ENCODE measurements at places on chromosomes 11 and 22. TPM values are rescaled to one million over a fixed set of nuclear protein-coding genes. Genes with fewer than 3 reads are reported as not detected.

Gene RASL10A
- 2.6 TPM for total RNA-seq

Gene PLA2G3
- total RNA-seq: not detected

Gene FAR1
- total RNA-seq: 60.4 TPM

Gene RIMBP3C
- 0.90 TPM for total RNA-seq

Gene OR6A2
- 0.15 TPM for total RNA-seq

Gene MS4A7
- 0.23 TPM for total RNA-seq

Gene ZNF215
- 12.8 TPM for total RNA-seq

DNA sequence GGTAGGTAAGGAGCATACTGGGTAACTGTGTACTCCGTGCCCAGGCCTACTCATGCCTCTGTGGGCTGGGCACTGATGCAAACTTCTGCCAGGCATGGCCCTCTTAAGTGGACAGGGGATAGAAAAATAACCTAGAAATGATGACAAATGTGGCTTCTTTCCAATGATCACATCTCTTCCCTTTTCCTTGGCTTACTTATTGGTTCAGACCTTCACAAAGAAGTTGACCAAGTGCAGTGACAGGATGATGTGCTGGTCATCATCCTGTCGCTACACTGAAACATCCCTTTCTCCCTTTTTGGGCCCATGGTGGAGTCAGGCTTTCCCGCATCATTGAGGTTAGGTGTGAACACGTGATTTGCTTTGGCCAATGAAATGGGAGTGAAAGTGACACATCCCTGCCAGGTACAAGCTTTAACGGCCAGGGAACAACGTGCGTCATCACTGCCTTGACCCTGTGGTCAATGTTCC, 31.8 kb upstream of the APOBEC3A start:
- H3K4me3 ChIP-seq: no peak overlapping the region
- H3K27ac ChIP-seq: peak overlapping the region; percentile 80
- no peak for DNase-seq
- peaks cover 20% of the 10 kb centered on the region for H3K4me1 ChIP-seq

- H3K27ac ChIP-seq: peak overlapping the region; percentile 65
- peaks cover 10% of the 10 kb centered on the region for H3K4me1 ChIP-seq
- no peak for DNase-seq
- H3K36me3 ChIP-seq: no peaks in the 10 kb centered on the region
These were observed 953 bp downstream of the ATG16L2 start for GRCh38 chr11:72815110-72815618.

DNA sequence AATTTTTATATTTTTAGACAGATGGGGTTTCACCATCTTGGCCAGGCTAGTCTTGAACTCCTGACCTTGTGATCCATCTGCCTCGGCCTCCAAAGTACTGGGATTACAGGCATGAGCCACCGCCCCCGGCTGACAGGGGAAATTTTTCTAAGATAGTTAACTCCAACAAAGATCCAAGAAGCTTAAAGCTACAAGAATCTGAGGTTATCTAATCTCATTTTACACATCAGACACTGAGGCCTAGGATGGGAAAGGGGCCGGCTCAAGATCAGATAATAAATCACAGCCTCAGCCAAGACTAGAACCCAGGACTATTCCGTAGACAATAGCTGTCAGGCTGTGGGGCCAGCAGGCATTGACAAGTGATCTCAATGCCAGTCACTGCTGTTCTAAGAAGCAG, 94.0 kb downstream of the AMBRA1 start:
- no peaks in the 10 kb centered on the region for H3K36me3 ChIP-seq
- no peaks in the 10 kb centered on the region for H3K4me1 ChIP-seq
- no peaks in the 10 kb centered on the region for H3K27me3 ChIP-seq
- H3K27ac ChIP-seq: no peak overlapping the region

- H3K27me3 ChIP-seq: no peaks in the 10 kb centered on the region
- no peak overlapping the region for H3K4me3 ChIP-seq
- no peak for DNase-seq
- no peak overlapping the region for H3K27ac ChIP-seq
- H3K36me3 ChIP-seq: no peaks in the 10 kb centered on the region
These were observed 10.0 kb downstream of the MED15 start for GRCh38 chr22:20517422-20517821.

DNA sequence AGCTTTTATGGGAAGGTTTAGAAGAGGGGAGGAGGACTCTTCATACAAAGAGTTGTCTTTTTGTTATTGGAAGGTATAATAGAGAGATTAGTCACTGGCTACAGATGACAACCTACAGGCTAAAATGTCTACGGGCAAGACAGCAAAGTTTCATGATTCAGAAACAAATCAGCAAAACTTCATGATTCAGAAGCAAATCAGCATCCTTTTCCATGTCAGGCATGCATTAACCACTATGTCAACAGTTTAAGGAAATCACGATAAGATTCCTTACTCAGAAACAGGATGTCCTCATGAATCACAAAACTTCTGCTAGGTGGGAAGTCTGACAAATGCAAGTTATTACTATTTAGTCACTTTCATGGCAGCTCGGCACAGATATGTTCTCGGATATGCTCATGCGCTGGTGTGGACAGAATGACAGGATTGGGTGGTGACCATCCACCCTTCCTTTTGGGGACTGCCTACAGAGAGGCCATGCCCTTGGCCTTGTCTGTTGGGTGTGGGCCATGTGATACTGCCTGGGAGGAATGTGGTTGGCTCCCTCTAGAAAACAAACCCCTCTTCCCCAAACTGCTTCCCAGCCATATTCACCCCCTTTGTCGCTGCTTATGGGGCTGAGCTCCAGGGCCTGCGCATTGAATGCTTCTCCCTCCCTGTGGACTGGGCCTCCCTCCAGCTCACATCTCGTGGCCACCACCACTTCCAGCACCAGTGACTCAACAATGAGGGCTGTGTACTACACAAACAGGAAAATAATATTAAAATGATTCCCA, 10.1 kb downstream of the C11orf91 start:
- DNase-seq: peak; percentile 96
- peak overlapping the region; percentile 94 for H3K27ac ChIP-seq
- no peaks in the 10 kb centered on the region for H3K36me3 ChIP-seq
- no peak overlapping the region for H3K4me3 ChIP-seq
- H3K27me3 ChIP-seq: no peaks in the 10 kb centered on the region
- peaks cover 72% of the 10 kb centered on the region for H3K4me1 ChIP-seq

DNA sequence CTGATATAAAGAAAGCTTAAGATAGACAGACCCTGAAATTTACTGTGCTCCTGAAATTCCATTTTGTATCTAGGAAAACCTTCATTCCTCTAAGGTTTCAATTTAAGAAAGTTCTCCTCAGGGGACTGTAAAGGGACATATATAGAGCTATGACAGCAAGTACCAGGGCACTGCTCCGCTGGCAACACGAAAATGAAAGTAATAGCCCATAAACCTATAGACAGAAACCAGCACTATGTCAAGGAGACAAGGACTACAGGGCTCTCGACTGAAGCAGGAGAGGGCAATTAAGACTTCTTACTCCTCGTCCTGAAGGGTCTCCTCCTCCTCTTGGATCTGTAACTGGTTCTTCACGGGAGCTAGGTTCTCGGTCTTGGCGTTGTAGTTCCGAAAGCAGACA, 6.9 kb downstream of the FEZ1 start:
- H3K4me3 ChIP-seq: peak overlapping the region; percentile 57
- H3K4me1 ChIP-seq: no peaks in the 10 kb centered on the region
- no peaks in the 10 kb centered on the region for H3K36me3 ChIP-seq

- no peak overlapping the region for H3K4me3 ChIP-seq
- no peaks in the 10 kb centered on the region for H3K27me3 ChIP-seq
- no peaks in the 10 kb centered on the region for H3K36me3 ChIP-seq
- no peak overlapping the region for H3K27ac ChIP-seq
These were observed 13.6 kb upstream of the RNH1 start for GRCh38 chr11:520428-521176.

GRCh38 chr22:25083056-25083806, 116.4 kb upstream of the CRYBB3 start:
- no peaks in the 10 kb centered on the region for H3K4me1 ChIP-seq
- no peaks in the 10 kb centered on the region for H3K27me3 ChIP-seq
- DNase-seq: no peak
- H3K27ac ChIP-seq: no peak overlapping the region
- H3K36me3 ChIP-seq: no peaks in the 10 kb centered on the region
- H3K4me3 ChIP-seq: no peak overlapping the region

DNA sequence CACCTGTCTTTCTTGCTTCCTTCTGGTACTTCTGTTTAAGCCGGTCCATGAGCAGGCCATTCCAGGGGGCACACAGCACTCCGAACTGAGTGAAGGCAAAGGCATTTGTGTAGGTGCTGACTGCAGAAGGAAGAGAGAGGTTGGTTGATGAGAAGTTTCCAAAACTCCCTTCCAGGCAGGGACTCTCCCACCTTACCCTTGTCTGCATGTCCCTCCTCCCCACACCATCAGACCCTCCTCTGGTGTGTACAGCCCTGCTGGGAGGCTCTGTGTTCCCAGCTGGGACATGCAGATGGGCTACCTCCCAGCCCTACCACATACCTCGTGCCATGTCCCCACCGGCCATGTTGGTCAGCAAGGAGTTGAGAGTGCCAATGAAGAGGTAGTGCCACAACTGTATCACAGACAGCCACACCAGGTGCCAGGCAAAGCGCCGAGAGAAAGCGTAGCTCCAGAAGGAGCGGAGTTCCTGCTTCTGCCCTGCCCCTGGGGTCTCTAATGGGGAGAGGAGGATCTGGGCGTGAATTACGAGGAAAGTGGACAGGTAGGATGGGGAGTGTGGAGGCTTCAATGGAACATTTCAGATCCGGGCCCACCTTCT, 12.2 kb downstream of the SLC43A3 start:
- H3K36me3 ChIP-seq: no peaks in the 10 kb centered on the region
- H3K27me3 ChIP-seq: no peaks in the 10 kb centered on the region
- no peak overlapping the region for H3K27ac ChIP-seq
- H3K4me3 ChIP-seq: no peak overlapping the region
- no peaks in the 10 kb centered on the region for H3K4me1 ChIP-seq

DNA sequence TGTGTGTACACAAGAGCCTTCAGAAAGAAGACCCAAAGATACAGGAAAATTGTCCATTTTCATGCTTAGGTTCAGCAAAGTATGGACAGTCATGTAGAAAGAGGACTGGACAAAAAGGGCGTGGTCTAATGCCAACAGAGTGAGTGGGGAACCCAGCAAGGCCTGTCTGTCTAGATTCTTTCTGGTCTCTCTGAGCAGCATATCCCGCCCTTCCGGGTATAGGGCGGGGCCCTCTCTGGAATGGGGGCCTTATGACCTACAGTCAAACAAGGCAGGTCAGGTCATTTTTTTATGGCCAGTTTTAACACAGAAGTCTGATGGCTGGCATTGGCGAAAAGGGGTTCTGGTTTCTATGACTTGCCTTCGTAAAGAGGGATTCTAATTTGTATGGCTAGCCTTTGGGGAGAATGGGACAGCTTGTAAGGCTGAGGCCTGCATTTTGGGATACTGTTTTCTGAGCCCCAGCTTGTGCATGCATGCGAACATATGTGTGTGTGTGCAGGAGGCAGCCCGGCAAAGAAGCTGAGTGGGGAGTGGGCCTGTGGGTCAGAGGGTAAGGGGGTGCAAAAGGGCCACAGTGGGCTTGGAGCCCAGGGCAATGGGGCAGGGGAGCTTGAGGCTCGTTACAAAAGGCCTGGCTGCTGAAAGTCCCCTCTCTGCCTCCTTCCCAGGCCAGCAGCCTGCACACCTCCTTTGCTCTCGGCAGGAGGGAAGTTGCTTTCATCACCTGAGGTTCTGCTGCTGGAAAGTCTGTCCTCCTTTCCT, 130.5 kb upstream of the B3GAT1 start:
- H3K4me3 ChIP-seq: no peak overlapping the region
- H3K36me3 ChIP-seq: no peaks in the 10 kb centered on the region

- H3K27me3 ChIP-seq: no peaks in the 10 kb centered on the region
- DNase-seq: no peak
- no peak overlapping the region for H3K27ac ChIP-seq
- H3K4me3 ChIP-seq: no peak overlapping the region
- peaks cover 5% of the 10 kb centered on the region for H3K4me1 ChIP-seq
These were observed 44.5 kb downstream of the FEZ1 start for GRCh38 chr11:125451400-125452124.
